ENCODE measurements at places on chromosomes 11 and 22.

- DNase-seq = no peak
These were observed 332 bp upstream of the HMGXB4 start for GRCh38 chr22:35257002-35257320.

DNA sequence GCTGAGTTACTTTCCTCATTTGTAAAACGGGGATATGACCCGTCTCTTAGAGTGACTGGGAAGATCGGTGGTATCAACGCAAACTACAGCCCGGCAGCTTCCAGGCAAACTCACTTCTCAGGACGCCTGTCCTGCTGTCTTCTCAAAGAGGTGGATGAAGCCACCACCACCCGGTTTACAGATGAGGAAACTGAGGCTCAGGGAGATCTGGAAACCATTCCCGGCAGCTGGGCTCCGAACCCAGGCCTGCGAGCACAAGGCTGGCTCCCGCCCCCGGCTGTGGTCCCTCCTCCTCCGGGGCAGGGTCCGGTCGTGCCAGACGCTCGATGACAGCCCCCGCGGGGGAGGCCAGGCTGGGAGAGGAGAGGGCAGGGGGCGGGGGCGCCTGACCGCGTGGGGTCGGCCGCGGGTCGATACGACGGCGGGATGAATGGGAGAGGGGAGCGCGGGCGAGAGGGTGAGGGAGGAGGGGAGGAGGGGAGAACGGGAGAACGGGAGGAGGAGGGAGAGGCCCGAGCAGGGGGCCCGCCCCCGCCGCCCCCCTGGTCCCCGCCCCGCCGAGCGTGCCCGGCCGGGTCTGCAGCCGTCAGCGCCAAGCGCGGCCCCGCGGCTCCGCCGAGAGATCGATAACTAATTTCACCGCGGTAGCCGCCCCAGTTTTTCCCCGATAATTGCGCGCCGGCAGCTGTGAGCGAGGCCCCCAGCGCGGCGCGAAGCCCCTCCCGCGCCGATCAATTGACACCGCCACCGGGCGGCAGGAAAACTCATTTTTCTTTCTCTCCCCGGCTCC is 14.0 kb downstream of the IGLL1 start:
- DNase-seq = peak; percentile 59

DNA sequence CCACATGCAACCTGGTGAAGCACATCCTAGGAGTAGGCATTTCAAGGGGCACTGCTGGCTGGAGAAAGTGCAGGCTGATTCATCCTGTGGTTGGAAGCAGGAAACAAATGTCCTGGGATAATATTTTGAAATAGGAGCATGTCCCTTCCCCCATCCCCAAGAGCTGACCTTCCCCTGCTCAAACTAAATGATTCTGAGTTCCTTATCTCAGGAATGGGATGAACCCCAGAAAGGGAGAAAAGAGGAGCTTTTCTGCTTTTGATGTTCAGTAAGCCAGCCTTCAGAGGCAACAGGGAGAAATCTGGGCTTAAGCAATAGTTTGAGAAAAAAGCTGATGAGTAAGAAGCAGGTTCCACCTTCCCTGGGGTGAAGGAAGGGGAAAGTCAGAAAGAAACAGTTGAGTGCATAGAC is 19.5 kb upstream of the SPON1 start:
- no peak for DNase-seq

- DNase-seq = no peak
These were observed 21.6 kb downstream of the PARVG start for GRCh38 chr22:44202261-44202789.

GRCh38 chr11:2708757-2709281 is 9.0 kb upstream of the KCNQ1OT1 start:
- peak; percentile 84 for DNase-seq

- DNase-seq = no peak
These were observed 38.9 kb upstream of the EED start for GRCh38 chr11:86205421-86206336.

DNA sequence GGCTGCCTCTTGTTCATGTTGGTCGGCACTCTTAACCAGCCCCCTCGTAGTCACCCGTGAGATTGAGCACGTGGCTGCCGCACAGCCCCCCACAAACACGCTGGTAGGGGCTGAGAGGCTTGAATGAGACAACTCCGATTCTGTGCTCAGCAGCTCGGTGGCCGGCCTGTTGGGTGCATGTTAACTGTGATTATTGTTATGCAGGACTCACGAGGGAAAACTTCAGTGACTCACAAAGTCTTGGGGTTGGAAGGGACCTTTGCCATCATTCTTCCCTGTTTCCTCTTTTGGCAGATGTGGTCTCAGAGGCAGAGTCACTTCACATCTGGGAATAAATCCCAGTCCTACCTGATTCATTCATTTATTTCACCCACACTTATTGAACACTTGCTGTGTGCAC is 75.2 kb downstream of the ADAMTS15 start:
- DNase-seq = no peak

- no peak for DNase-seq
These were observed 7.7 kb upstream of the PANX1 start for GRCh38 chr11:94120946-94121345.

DNA sequence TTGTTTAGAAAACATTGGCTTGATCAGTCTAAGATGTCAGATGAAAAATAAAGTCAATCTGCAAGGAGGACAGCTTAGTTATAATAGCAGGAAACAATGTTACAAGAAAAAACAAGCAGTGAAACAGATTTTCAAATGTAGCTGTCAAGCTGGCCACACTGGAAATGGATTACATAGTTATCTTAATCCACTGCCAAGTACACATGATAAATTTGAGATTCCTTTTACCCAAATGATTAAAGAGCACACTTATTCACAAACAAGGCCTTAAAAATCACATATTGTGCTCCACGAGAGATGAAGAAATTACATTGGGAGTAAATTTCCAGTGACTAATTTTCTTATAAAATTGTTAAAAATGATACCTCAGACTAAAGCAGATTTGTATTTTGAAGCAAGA is 17.5 kb upstream of the ESAM start:
- no peak for DNase-seq

DNA sequence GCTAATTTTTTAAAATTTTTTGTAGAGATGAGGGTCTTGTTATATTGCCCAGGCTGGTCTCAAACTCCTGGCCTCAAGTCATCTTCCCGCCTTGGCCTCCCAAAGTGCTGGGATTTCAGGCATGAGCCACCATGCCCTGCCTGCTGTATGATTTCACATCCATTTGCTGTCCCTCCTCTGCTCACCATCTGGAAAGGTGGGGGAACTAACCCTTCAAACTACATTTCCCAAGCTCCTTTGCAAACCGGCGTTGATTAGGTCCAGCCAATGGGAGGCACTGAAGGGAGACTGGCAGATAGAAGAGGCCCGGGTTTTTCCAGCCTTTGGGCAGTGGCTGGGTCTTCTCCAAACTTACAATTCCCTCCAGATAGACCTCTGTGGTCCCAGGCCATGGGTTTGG is 19.3 kb downstream of the RFPL1 start:
- no peak for DNase-seq

DNA sequence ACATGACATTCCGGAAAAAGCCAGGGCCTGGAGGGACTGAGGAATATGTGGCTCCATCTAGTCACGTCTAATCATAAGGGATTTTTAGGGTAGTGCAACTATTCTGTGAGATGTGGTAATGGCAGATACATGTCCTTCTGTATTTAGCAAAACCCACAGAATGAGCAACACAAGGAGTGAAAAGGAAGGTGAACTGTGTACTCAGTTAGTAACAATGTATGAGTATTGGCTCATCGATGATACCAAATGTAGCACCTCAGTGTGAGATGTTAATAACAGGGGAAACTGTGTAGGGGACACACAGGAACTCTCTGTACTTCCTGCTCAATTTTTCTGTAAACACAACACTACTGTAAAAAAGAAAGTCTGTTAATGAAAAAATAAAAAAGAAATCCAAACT is 42.0 kb upstream of the CARS1 start:
- DNase-seq = no peak

- DNase-seq = no peak
These were observed 115.0 kb downstream of the TMPRSS5 start for GRCh38 chr11:113591117-113591516.

GRCh38 chr11:32374261-32374711 is 61.1 kb downstream of the WT1 start:
- no peak for DNase-seq

- no peak for DNase-seq
These were observed 35.2 kb upstream of the USP47 start for GRCh38 chr11:11806586-11806985.

- no peak for DNase-seq
These were observed 38.3 kb upstream of the DKK3 start for GRCh38 chr11:12046636-12047236.

DNA sequence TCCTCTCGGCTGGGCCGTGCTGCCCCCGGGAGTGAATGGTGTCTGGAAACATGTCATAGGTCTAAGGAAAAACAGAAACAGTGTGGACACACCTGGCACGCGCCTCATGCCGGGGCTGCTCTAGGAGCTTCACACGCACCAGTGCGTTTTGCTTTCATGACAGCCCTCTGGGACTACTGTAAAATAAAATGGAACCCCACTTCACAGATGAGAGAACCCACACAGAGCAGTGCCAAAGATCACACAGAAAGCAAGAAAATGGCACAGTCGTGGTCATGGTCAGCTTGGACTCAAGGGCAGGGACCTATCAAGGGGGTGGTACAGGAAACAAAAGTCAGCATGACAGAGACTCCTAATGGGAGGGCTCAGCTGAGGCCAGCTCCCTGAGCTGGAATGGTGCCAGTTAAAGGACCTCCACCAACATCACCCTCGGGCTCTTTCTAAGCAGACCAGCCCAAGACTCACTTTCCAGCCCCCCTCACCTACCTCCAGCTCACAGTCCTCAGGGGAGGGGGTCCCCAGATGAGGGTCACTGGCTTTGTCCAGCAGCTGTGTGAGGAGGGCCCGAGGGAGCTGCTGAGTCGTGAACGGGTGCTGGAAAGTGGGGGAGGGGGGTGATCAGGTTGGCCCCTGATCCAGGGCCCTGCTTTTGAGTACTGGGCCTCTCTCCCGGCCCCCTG is 3.3 kb downstream of the MAP4K2 start:
- peak; percentile 46 for DNase-seq

DNA sequence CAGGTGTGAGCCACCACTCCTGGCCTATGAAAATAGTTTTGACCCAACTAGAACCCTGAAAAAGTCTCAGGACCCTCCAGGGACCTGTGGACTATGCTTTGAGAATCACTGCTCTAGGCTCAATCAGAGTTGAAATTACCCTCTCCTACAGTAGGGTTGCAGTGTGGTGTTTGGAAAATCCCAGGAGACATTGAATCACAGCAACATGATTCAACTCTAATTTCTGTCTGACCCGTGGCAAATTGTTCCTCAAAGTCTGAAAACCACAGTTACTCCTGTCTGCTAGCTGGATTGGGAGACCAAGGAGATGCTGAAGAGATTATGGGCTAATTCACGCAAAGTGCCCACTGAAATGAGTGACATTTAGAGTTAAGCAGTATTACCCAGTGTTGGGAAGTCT is 5.4 kb upstream of the MTMR3 start:
- no peak for DNase-seq

- no peak for DNase-seq
These were observed 860.1 kb downstream of the TBC1D22A start for GRCh38 chr22:47622541-47622940.
